Activated CD4-positive, alpha-beta T cell treated with anti-CD3 and anti-CD28 coated beads, Interleukin-2, amount 50 U/mL, for 24 hours (primary cell): ENCODE measurements at places on chromosomes 6 and 20.

DNA sequence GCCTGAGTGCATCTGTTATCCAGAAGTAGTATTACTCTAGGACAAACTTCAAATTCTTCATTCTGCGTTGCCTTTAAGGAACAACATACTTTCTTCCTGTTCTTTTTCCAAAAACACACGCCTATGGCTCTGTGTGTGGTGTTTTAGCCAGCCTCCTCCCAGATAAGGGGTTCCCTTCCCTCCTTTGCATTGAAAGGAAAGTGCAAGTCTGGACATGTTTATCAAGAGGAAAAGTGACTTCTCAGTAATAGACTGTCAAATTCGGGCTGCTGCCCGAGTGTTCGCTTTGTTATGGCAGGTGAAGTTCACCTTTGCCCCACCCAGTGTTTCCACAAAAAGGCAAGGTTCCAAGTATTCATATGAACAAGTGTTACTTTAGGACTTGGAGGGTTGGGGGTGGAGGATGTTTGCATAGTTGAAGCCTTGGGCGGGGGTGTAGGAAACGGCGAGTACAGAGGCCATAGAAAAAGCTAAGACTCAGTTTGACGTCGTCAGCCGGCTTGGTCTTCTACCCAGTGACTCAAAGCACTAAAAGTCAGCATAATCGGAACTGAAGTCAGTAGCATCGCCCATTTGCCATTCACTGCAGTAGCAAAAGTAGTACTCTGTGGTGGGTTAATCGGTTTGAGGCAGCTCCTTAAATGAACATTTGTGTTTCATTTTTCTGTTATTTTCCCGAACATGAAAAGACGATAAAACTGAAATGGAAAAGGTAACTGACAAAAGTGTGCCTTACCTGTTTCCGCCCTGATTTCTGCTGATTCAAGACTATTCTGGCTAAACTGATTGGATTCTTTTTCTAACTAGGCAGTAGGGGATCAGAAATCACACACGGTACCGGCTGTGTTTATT lies 12.5 kb downstream of the PRDM1 start:
- peak; percentile 52 for DNase-seq

- DNase-seq: no peak
Measured at GRCh38 chr6:65289491-65289890, 417.5 kb downstream of the EYS start.

DNA sequence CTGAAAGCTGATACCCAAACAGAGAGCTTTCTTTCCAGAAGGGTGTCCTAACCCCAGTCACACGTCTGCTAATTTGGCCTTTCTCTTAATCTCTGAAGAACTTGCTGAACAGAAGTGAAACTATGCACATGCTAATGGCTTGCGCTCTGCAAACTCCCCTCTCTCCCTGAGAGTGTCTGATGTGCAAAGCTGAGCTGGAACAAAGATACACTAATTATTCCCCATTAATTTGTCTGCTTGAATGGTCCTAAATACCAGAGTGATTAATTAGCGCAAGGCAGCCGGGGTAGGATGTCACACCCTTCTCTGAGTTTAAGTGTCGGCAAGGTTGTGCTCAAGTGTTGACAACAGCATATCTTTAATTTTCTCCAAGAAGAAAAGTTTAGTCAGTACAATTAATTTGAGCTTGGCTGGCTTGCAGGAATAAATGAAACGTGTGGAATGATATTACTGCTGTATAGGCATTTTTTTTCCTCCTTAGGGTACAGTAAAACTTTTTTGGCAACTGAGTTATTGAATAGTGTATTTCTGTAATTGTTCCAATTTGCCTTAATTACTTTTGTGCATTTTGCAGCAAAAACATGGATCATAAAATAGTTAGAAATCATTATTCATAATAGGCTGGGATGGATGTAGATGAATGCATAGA lies 715.9 kb upstream of the POU3F2 start:
- no peak for DNase-seq

GRCh38 chr6:71138376-71138775 lies 150.2 kb upstream of the OGFRL1 start:
- no peak for DNase-seq
